CD8-positive, alpha-beta T cell (primary cell): ENCODE measurements at places on chromosomes 12 and 14. TPM values are rescaled to one million over a fixed set of nuclear protein-coding genes. Genes with fewer than 3 reads are reported as not detected.

- no peak for DNase-seq
Measured at GRCh38 chr12:24414480-24414879, 465.0 kb upstream of the SOX5 start.

The GYS2 gene
- not detected for total RNA-seq

- DNase-seq, result no peak
Measured at GRCh38 chr12:33519566-33519965, 79.9 kb upstream of the SYT10 start.

GRCh38 chr14:49516286-49516685 lies 69.9 kb downstream of the RPS29 start:
- no peak for DNase-seq

DNA sequence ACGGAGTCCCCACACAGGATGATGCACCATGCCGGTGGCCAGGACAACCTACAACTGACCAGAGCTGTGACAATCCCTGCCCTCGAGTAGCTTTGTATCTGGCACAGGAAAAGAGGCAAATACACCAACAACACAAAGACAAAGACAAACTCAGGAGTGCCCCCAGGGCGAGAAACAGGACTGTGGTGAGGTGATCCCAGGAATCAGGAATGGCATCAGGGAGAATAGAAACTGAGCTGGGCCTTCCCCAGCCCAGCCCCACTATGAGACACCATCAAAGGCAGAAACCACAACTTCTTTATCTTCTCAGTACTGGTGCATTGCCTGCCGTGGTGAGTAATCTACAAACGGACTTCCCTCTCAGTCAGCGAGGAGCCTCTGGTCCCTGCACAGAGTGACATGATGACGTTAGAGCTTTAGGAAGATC lies 157.7 kb downstream of the TTC7B start:
- no peak for DNase-seq

DNA sequence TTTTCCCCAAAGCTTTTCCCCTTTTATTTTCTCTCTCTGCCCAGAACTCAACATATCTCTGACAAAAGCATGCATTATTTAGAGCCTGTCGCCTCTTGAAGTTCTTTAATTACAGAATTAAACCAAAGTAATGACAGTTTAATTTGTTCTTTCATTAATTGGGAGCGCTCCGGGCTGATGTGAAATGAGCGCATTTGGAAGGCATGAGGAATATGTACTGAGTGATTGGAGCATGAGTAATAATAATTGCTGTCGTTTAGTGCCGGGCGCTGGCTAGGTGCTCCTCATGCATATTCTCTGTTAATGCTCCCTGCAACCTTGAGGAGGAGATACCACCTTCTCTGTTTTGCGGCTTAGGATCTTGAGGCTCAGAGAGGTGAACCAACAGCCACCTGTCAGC lies 120.5 kb downstream of the SLC25A47 start:
- no peak for DNase-seq

The ANP32D gene
- not detected for total RNA-seq

GRCh38 chr14:73717711-73718417 lies 3.7 kb upstream of the PNMA1 start:
- DNase-seq, result no peak

- DNase-seq, result no peak
Measured at GRCh38 chr14:95480109-95480886, 36.2 kb downstream of the SYNE3 start.

DNA sequence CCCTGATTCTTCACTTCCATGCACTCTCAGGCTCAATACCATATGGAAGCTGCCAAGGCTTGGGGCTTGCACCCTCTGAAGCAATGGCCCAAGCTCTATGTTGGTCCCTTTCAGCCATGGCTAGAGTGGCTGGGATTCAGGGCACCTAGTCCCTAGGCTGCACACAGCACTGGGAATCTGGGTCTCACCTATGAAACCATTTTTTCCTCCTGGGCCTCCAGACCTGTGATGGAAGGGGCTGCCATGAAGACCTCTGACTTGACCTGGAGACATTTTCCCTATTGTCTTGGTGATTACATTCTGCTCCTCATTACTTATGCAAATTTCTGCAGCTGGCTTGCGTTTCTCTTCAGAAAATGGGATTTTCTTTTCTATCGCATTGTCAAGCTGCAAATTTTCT lies 124.0 kb downstream of the NTS start:
- no peak for DNase-seq

DNA sequence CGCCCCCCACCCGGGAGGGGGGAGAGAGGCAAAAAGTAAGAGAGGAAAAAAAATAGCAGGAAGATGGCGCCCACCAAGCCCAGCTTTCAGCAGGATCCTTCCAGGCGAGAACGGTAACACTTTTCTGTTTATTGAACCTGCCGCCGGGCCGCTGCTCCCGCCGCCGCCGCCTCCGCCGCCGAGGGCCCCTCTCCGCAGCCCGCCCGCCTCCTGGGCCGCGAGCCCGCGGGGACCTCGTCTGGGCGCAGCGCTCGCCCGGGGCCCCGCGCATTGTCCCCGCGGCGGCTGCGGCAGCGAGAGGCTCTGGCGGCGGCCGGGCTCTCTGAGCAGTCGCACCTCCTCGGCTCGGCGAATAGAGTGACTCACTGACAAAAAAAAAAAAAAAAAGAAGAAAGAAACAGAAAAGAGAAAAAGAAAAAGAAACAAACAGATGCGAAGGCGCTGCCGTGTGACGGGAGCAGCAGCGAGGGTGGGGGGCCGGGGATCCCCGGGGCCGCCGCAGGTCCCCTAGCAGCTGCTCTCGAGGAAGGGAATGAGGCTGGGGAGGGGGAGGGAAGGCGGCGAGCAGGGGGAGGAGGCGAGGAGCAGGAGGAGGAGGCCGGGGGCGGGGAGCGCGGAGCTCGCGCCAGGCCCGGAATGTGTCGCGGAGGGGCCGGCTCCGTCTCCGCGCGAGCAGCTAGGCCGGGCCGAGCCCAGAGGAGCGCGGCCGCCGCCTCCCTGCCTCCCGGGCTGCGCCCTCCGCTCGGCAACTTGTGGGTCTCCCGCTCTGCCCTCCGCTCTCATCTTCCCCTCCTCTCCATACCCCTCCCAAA lies 781 bp downstream of the NPAS3 start:
- peak; percentile 32 for DNase-seq

- DNase-seq, result no peak
Measured at GRCh38 chr14:91294153-91294552, 49.6 kb upstream of the GPR68 start.

GRCh38 chr14:94113908-94114588 lies 3.5 kb downstream of the IFI27 start:
- DNase-seq, result no peak

GRCh38 chr12:100339071-100339470 lies 17.8 kb upstream of the SLC17A8 start:
- no peak for DNase-seq

The KRT82 gene
- total RNA-seq, result not detected

The PTCSC3 gene
- total RNA-seq, result not detected

DNA sequence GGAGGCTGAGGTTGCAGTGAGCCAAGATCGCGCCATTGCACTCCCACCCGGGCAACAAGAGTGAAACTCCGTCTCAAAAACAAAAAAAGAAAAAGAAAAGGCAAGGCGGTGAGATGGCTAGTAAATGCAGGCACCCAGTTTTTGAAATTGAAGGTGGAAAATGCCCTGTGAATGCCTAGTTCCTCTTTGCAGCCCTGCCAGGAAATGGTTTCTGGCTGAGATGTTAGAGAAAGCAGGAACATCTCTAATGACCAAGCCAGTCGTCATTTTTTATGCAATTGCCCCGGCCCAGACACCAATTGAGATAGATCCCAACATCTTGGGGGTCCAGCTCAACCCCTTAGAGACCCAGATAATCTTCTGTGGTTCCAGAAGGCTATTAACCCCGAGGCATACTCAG lies 17.0 kb downstream of the SLC8A3 start:
- no peak for DNase-seq

The TAS2R46 gene
- total RNA-seq, result 0.36 TPM

DNA sequence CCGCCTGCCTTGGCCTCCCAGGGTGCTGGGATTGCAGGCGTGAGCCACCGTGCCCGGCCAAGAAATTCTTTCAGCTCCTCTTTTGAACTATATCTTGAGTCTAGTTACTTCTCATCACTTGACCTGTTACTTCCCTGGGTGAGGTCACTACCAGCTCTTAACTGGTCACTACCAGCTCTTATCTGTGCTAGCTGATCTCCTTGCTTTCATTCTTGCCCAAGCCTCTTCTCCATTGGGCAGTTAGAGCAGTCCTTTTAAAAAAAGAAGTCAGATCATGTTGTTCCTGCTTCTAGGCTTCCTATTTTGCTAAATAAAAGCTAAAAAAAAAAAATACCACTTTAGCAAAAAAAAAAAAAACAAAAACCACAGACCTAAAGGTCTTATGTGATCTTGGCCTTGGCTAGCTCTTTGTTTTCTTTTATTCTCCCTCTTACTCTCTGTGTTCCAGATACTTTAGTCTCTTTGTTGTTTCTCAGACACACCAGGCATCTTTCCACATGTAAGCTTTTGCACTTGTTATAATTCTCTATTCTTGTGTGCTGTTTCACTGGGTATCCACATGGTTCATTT lies 63.5 kb downstream of the RAD51B start:
- no peak for DNase-seq

- DNase-seq, result no peak
Measured at GRCh38 chr12:108305520-108305919, 33.6 kb downstream of the CMKLR1 start.

GRCh38 chr14:38608244-38608643 lies 352.4 kb upstream of the CLEC14A start:
- no peak for DNase-seq

DNA sequence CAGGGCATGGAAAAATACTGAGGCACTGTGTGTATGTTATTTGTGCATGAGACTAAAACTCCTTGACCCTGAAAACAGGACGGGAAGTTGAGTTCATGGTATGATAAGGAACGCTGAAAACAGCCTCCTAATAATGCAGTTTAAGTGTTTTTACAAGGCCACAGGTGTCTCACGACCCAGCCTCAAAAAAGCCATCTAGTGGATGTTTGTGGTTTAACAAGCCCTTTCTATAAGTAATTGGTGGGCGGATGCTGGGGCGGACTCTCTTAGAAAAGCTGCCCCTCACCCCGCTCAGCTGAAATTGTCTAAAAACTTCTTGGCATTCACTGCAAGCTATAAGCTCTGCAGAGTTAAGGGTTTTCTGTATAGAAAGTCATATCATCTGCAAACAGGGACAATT lies 184.5 kb downstream of the NUBPL start:
- no peak for DNase-seq

The TESPA1 gene
- 84.8 TPM for total RNA-seq

GRCh38 chr12:46354802-46355199 lies 17.8 kb downstream of the SLC38A2 start:
- no peak for DNase-seq

The NDUFA9 gene
- 94.2 TPM for total RNA-seq

GRCh38 chr14:96928779-96929380 lies 131.7 kb downstream of the VRK1 start:
- DNase-seq, result no peak

DNA sequence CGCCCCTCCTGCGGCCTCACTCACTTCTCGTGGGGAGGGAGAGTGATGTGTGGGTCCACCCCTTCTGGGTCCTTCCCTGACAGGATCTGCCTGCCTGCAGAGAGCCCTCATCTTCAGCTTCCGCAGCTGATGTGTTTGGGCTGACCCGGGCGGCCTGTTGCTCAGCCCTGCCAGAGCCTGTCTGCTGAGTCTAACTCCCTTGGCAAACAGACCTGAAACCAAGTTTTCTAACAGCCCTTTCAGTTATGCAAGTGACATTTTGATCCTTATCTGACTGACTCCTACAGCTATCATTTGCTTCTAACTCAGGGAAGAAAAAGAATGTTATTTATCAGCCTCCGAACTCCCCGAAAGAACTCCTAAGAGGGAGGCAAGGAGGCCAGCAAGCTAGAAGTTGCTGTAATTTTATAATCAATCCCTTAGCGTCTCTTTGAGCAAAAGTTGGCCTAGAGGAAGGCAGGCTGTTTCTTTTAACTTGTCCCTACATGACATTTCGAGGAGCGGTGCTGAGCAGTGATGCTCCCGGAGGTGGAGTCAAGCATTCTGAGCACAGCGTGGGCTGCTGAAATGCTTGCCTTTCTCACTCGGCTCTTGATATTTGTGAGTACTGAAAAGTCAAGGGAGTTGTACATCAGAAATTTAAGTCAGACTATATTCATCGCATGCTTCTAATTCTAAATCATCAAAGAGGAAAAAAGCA lies 31.5 kb upstream of the CACNA2D4 start:
- no peak for DNase-seq
